ENCODE measurements at places on chromosomes 7 and 10.

DNA sequence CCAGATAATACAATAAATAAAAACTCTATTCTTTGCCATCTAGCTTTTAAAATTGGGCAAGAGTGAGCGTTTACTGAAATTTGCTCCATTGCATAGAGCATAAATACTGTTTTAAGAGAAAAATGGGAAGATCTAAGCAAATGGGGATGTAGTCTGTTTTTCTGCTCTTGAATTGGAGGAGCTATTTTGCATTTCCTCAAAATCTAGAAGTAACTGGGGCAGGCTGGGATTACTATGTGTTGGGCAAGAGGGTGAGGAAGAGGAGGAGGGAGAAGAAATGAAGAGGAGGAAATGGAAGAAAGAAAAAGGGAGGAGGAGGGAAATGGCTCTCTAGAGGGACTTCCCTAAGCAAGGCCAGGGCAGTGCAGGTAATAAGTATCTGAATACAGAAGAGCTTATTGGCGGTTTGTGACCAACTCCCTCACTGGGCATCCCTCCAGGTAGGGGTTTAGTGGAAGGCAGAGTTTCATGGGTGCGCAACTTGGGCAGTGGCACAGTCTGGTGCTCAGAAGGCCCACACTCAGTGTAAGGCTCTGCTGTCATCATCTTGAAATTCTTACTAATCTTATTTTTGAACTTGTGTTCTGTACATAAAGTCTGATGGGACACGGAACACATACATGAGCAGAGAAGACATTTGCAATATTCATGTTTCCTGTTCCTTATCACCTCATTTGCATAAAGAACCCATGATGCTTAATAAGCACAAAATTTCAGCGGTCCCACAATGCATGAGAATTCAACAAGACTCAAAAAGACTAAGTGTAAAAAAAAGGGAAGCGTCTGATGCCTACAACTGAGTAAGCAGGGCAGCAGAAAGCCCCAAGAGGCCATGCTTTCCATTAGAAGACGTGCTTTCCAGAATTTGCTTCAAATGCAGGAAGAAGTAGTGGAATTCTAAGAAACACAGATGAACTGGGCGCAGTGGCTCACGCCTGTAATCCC lies 116.9 kb downstream of the EVX1 start:
- no peak for DNase-seq

DNA sequence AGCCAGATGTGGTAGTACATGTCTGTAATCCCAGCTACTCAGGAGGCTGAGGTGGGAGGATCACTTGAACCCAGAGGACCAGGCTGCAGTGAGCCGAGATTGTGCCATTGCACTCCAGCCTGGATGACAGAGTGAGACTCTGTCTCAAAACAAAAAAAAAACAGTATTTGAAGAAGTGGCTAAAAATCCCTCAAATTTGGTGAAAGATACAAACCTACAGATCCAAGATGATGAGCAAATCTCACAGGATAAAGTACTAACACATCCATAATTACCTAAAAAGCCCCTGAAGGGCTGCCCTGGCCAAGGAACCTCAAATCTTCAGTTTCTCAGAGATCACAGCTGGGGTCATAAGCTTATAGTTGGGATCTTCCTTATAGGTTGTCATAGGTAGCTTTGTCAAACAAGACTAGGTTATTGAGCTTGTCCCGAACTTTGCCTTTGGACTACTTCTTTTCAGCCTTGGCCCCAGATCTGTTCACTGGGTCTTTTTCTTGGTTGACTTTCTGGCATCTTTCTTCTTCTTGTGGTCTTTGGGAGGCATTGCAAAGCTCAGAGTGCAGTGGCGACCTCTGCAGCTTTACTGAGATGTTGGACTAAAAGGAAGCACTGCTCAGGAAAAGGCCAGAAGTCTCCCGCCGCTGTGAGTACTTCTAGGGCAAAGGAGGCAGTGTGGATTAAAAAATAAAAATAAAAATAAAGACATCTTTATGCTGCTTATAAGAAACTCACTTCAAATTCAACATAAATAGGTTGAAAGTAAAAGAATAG lies 28.6 kb upstream of the SAR1A start:
- no peak for DNase-seq

GRCh38 chr10:117390420-117390819 lies 15.2 kb upstream of the PDZD8 start:
- no peak for DNase-seq

GRCh38 chr7:43584195-43584586 lies 1.3 kb downstream of the STK17A start:
- DNase-seq = no peak

DNA sequence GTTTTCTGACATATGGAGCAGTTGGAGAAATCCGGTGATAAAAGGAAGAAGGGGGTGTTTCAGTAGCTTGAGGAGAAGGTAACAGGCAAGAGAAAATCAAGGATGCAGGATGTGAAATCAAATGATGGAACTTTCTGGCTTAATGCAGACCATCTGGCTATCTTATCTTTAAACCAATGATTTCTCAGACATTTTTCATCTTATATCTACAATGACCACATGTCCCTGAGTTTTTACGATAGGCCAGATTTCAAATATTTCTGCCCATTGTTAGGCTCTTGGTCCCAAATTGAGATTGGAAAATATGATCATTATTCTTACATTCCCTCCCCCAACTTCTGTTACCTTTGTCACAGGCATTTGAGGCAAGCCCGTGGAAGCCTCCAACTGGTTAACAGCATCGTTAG lies 486.8 kb downstream of the SUGCT start:
- no peak for DNase-seq

- DNase-seq = no peak
Observed at GRCh38 chr10:1526436-1527055, 210.8 kb downstream of the ADARB2 start.

DNA sequence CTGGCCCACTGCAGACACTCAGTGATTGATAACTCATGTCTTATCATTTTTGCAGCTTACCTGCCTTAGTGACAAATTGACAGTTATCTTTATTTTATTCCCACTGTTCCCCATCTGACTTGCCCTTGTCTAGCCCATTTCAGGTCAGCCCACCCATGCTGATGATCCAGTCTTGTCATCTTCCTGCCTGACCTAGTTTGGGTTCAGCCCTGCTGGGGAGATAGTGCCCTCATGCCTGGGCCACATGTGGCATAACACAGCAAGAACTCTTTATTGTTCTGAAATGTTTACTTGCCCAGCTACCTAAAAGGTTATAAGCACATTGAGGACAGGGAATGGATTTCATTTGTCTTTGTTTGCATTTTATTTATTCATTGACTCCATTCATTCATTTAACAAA lies 75.6 kb downstream of the ENTPD1 start:
- DNase-seq = no peak

DNA sequence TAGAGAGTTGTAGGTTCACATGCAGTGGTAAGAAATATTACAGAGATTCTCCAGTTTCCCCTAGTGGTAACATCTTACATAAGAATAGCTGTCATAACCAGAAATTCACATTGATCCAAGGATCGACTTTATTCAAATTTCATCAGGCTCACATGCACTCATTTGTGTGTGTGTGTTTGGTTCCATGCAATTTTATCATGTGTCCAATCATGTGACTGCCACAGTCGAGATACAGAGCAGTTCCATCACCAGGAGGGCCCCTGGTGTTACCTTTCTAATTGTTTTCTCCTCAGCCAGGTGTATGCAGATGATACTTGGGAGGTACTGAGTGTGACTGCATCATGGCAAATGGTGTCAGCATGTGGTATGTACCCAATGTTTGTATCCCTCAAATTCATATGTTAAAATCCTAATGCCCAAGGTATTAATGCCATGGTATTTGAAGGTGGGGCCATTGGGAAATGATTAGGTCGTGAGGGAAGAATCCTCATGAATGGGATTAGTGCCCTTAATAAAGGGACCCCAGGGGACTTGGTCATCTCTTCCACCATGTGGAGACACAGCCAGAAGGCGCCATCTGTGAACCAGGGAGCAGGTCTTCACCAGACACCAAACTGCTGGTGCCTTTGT lies 126.3 kb downstream of the CXCL12 start:
- no peak for DNase-seq

- no peak for DNase-seq
Observed at GRCh38 chr10:80197972-80198916, 7.1 kb downstream of the ANXA11 start.

GRCh38 chr10:131690805-131691239 lies 210.0 kb upstream of the PPP2R2D start:
- no peak for DNase-seq

DNA sequence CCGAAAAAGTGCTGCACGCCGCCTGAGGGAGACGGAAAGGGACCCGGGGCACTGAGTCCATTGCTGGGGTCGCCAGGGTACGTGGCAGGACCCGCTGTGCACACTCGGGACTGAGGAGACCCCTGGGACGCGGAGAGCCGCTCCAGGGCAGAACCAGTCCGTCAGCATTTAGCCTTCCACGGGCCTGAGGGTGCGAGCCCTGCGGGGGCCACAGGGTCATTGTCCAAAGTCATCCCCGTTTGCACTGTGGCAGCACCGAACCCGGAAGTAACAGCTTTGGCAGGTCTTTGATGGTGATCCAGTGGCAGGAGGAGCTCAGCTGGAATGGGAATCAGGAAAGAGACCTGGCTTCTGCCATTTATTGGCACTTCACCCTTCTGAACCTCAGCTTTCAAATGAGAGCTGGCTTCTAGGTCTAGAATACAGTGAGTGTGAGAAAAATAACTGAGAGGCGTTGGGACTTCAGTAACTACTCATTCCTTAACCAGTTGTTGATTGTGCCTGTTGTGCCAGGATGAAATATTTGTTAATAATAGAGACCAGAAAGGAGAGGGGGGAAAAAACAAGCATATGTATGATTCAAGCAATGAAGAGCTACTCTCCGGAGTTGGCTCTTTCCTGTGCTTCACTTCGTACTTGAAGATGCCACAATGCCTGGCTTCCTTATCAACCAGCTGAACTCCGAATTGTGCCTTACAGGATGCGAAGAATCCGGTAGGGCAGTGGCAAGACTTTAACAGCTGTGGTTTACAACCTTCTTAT lies 811 bp upstream of the ARHGAP12 start:
- DNase-seq = no peak

DNA sequence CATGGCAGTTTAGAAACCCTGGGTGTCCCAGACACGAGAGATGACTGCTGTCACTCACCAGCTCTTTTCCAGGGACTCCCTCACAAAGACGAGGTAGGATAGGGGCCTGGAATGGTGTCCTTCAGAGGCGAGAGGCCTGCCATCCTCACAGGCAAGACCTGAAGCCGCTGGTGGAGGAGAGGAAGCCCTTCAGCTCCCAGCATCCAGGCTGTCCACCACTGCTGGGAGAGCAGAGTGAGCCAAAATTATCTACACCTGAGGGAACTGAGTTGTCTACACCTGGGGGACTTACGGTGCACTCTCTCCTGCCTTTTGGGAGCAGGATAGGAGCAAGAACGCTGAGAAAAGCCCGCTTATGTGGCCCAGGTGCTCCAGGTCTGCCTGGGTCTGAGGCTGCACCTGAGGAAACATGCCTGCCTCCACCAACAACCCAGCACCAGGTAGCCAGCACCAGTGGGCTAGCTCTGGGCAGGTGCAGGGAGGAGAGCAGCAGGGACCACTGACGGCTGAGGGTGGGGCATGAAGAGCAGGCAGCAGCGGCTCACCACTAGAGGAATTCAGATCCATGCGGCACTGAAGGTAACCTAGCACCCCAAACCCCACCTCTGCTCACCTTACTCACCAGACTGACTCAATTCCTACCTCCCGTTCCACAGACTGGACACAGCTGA lies 357.2 kb downstream of the SH2D4B start:
- no peak for DNase-seq

DNA sequence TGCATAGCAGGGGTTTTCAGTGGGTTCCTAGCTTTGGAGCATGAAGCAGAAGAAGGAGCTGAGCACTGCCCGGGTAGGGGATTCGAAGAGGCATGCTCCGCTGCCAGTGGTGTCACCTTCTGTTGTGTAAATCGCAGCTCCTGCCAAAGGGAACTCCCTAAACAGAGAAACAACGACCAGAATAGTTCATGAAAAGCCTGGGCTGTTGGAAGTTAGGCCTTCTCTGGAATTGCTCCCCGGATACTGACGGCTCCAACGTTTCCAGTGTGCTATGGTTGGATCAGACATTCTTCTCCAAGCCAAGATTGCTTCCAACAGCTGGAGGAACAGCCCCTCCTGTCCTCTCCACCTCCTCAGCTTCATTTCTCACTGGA lies 546.0 kb upstream of the FZD8 start:
- DNase-seq = no peak

GRCh38 chr10:98295907-98296306 lies 27.9 kb upstream of the LOXL4 start:
- no peak for DNase-seq

DNA sequence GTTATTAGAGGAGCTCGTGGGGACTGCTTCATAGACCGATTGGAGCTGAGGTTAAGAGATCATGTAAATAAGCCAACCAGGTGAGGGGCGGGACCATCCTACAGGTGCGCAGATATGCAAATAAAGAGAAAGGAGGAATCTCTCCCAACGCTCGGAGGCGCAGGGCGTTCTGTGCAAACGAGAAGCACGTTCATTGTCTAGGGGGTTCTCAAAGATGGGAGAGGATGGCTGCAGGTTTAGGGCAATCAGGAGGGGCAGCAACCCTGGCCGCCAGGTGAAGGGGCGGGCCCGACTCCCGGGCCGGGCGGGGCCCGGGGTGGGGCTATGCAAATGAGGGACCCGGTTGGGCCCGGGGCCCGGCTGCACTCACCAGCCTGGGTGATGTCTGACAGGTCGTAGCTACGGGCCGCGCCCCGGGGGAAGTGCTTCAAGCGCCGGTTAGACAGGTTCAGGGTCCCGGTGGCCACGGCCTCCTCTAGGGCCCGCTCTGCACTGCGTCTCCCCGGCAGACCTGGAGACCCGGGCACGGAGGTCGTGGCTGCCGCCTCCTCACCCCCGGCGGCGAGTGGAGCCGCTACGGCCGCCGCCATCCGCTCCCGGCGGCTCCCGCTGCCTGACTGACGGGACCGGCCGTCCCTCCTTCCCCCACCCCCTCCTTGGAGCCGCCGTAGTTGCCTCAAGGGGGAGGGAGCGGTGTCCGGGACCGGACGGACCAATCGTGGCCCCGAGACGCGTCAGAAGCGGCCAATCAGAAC lies at the start of gene LRCH4:
TSS of gene LRCH4 (minus strand) at position 619 of the 755 bp plus-strand sequence. CDS start at position 590, 29 bp downstream.
- peak; percentile 43 for DNase-seq

DNA sequence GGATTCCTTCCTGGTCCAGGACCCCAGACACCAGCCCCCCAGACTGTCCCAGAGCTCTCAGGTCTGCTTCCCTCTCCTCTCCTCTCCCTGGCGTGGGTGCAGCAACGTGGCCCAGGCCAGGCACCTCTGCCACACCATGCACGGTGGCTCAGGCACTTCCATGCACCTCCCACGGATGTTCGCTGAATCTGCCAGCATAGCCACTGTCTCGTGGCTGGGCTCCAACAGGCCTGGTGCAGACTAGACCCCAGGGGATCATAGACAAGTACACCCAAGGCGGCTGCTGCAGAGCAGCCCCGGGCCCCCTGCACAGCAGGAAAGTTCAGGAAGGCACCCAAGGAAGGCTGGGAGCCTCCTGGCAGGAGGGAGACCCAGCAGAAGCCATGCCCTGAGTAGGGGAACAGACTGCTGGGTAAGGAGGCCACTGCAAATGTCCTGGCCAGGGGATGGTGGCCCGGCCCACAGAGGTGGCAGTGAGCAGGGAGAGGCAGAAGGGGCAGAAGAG lies 4.4 kb downstream of the RASGEF1A start:
- DNase-seq = no peak

GRCh38 chr10:102170602-102171001 lies 18.4 kb downstream of the NOLC1 start:
- no peak for DNase-seq
